ENCODE measurements at places on chromosomes 5 and 9.

DNA sequence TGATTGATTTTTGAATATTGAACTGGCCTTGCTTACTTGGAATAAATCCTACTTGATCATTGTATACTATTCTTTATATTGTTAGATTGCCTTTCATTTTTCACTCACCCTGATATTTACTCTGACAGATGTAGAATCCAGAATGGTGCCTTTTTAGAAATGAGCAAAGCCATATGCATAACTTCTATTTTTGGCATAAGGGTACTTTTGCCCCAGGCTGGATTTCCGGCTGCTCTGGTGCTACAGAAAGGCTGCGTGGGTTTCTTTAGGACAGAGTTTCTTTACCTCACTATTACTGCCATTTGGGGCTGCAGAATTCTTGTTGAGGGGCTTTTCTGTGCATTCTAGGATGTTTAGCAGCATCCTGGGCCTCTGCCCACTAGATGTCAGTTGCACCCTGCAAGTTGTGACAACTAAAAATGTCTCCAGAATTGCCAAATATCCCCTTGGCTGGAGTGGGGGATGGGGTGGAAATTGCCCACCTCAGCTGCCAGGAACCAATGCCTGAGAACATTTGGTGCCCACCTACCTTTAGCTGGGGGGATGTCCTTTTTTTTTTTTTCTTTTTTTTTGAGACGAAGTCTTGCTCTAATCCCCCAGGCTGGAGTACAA lies 50.1 kb downstream of the SLC36A1 start:
- DNase-seq, result no peak

DNA sequence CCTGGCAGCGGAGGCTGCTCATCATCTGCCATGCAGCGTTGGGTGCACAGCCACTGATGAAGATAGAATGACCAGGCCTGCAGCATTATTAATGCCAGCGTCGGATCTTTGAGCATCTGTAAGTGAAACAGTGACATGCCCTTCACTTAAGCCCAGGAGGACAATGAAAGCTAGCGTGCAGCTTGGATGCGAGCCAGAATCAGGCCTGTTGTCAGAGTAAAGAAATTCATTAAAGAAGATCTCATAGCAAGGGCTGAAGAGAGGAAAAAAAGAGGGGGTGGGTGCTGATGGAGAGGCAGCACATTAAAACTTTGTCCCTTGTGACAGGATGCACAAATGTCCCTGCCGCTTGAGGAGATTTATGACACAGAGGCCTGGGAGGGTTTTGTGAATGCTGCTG lies 186.1 kb upstream of the MAST4 start:
- DNase-seq, result no peak

DNA sequence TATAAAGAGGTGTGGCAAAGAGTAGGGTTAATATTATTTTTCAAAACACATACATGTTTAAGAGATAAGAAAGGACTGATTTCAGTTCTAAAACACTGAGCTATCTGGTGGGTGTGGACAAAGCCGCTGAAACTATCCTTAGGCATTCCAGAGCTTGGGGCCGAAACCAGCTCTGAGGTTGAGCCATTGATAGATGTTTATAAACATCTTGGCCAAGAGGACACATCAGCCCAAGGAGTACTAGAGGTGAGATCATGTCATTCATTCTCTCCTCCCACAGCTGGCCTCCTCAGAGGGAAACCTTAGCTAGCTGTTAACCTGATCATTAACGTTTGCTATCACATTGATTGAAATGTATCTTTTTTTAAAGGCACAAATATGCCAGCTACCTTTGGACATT lies 89.9 kb downstream of the NLN start:
- no peak for DNase-seq

GRCh38 chr9:8653855-8654254 lies 854.3 kb upstream of the DMAC1 start:
- DNase-seq, result no peak

GRCh38 chr9:76855015-76855414 lies 50.9 kb downstream of the PRUNE2 start:
- no peak for DNase-seq

GRCh38 chr9:20742833-20743232 lies 58.8 kb downstream of the FOCAD start:
- no peak for DNase-seq

DNA sequence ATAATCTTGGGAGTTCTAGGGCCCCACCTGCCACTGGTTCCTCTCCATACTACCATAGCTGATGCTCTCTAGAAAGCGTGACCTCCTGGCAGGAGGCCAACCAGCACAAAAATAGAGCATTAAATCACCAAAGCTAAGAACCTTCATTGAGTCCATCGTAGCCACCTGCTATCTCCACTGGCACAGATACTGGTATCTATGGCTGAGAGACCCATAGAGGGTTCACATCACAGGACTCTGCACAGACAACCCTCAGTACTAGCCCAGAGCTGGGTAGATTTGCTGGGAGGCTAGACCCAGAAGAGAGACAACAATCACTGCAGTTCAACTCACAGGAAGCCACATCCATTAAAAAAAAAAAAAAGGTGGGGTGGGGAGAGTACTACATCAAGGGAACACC lies 509.1 kb downstream of the DTWD2 start:
- no peak for DNase-seq

- no peak for DNase-seq
Measured at GRCh38 chr9:109418827-109419226, 79.3 kb downstream of the PTPN3 start.

GRCh38 chr9:133875131-133875530 lies 117.0 kb downstream of the VAV2 start:
- no peak for DNase-seq

- DNase-seq, result peak; percentile 95
Measured at GRCh38 chr5:150517272-150518152, 9.6 kb downstream of the NDST1 start.

DNA sequence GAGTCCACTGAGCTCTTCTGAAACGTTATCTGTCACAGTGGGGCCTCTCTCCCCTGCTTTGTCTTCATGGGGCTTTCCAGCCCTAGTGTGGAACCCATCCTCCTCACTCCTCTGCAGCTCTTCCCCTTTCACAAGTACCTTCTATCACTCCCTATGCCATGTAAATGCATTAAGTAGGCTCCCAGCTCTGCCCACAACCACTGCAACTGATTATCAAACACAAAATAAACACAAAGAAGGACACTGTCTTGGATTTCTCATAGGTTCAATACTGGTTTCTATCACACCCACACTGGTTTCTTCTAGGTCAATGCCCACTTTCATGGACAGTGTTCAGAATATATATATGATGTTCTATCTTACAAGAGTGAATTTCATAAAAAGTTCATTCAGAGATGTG lies 139.4 kb downstream of the GNAQ start:
- no peak for DNase-seq

- DNase-seq, result no peak
Measured at GRCh38 chr9:120891884-120892747, 15.1 kb upstream of the PHF19 start.

DNA sequence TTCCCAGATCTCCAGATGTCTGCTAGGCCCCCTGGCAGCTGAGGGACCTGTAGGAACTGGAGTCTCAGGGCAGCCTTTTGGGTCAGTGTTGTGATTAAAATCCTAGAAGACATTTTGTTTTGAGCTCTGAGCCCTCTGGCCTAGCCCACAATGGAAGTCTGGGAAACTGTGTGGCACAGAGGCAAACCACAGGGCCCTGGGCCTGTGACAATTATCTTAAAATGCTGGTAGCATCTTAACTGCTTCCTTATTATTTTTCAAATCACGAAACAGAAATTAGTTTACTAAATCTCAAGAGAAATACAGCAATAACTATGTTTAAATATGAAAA lies 125.5 kb downstream of the STARD4 start:
- DNase-seq, result no peak

DNA sequence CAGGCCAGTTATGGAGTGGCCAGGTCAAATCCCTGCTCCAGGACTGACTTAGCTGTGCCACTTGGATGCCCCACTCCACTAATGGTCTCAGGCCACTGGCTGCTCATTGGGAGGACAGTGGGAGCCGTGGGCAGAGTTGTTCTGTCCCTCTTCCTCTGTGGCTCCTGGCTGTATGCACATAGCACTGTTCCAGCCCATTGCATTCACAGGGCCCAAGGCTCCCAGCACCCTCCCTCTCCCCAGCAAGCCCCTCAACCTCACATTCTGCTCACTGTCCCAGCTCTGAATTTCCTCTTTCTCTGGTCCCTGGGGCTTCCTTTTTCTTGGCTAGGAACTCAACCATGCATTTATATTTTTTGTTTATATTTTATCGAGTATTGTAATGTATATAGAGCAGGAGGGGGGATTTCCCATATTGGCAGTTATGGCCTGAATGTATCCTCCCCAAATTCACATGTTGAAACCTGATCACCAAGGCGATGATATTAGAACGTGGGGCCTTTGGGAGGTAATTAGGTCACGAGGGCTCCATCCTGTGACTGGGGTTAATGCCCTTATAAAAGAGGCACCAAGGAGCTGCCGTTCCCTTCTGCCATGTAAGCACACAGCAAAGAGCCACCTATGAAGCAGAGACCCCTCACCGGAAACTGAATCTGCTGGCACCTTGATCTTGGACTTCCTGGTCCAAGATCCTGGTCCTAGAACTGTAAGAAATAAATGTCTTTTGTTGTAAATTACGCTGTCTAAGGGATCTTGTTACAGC lies 17.0 kb upstream of the MVB12B start:
- no peak for DNase-seq

GRCh38 chr9:113465599-113466140 lies 2.1 kb downstream of the RGS3 start:
- no peak for DNase-seq

- peak; percentile 55 for DNase-seq
Measured at GRCh38 chr5:142014911-142015584, 2.2 kb upstream of the GNPDA1 start.

DNA sequence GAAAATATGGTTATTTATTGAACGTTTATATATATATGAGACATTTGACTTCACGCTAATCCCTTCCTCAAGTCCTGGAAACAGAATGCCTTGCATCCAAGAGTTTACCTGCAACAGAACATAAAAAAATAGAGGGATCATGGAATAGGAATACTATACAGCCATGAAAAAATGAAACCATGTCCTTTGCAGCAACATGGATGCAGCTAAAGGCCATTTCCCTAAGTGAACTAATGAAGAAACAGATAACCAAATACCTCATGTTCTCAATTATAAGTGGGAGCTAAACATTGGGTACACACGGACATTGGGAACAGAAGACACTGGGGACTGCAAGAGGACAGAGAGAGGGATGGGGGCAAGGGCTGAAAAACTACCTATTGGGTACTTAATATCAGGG lies 13.0 kb downstream of the BAAT start:
- no peak for DNase-seq

Data from GM03348 (cell line).